ENCODE measurements at places on chromosomes 4 and X.
A peak's percentile ranks its signal among the peaks of the same experiment; 100 is the strongest.

DNA sequence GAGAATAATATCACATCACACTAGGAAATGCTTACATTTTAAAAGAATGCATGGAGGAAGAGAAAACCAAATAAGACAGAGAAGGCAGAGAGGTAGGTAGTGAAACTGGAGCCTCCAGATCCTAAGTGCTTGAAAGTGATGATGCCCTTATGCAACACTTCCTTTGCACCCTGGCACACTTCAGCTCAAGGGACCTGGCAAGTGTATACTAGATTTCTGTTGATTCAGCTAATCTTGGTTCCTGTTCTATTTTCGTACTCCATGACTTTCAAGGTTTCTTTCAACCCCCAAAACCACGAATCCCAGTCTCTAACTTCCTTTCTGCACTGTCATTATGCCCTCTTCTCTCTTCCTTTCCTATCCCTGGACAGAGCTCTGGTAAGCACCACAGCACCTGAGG is 36.9 kb upstream of the SH3KBP1 start:
- DNase-seq = no peak

GRCh38 chr4:56690393-56690792 is 9.3 kb upstream of the HOPX start:
- DNase-seq = no peak

- DNase-seq = no peak
These were observed 28.5 kb downstream of the TBCK start for GRCh38 chr4:106287353-106287969.

DNA sequence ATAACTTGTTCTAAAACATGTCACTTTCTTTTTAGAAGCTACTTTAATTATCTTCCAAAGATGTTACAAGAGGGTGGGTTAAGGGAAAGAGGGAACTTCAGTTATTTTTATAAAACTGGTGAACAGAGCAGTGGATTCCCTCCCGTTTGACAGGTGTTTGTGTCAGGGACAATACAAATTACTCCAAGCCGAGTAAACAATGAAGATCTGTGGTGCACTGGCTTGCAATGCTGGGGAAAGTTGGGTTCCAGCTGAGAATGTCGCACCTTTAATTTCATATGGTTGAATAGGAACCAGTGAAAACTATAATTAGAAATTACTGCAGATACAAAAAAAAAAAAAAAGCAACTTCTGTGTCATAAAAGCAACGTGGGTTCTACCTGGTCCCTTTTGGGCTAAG is 98.6 kb upstream of the TTC29 start:
- no peak for DNase-seq

- no peak for DNase-seq
These were observed 93.2 kb upstream of the NKX1-1 start for GRCh38 chr4:1499465-1499864.

DNA sequence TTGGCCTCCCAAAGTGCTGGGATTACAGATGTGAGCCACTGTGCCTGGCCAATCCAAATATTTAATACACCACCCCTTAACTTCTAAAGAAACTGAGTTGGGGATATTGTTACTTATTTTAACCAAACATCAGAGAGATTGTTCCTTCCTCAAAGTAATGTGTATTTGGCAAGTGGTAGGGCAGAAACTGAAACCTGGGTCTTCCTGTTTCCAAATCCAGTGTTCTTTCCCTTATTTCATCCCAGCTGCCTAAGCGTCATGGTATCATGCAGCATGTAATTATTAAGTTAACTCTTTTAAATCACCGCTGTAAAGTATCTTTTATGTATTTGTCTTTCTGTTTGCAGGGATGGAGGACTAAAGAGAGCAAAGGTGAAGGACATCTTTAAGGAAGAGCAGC is 68.4 kb downstream of the GPAT3 start:
- no peak for DNase-seq

DNA sequence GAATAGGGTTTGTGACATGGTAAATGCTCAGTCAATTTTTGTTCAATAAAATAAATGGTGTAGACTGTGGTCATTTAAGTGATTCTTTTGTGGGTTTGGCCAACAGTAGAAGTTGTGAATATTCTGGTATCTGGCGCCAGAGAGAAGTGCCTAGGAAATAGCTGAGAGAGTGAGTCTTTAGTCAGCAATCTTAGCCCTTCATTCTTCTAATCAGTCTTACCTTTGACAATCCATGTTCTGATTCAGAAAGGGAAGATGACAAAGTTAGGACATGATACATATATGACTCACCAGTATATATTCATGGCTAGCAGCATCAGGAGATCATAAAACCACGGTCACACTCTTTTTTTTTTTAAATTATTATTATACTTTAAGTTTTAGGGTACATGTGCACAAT is 141.8 kb upstream of the PCDH18 start:
- no peak for DNase-seq

DNA sequence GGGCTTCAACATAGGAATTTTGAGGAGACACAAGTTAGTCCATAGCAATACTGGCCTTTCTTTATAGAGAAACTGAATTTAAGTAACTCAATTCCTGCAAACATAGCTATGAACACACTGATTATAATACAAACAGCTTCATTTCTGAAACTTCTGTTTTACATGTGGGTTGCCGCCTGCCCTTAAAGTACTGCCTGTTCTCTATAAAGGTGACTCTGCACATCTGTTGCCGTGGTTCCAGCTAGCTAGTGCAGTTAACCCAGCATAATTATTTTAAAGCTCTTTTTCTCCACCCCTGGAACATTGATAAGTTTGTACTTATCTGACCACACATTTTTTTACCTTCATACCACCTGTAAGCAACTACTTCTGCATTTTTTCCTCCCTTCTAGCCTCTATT is 177.6 kb downstream of the NWD2 start:
- no peak for DNase-seq

DNA sequence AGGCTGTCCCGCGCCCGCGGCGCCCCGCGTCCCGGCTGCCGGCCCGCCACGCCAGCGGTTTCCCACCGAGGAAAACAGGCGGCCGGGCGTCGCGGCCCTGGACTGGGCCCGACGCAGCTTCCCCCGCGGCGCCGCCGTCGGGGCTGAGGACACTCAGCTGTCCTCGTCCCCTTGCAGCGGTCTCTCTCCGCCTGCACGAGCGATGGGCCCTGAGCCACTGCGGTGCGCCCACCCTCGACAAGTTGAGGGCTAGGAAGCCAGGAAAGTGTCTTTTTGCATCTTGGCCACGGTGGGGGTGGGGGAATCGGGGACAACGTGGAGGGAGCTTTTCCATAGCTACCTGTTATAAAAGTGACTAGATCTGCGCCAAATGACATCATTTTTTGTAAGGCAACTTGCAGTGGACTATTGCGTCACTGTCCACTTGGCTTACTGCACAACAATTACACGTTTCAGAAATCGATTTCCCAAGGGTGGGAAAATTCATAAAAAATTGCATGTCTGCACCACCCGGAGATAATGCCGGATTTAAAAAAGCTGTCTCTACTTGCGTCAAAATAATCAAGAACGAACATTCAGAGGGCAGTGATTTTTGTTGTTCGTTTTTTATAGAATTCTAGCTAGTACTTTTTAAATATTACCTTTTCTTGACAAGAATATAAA is 1.1 kb downstream of the KLHL15 start:
- DNase-seq = peak; percentile 47

- peak; percentile 24 for DNase-seq
These were observed 41.0 kb upstream of the UGT2B17 start for GRCh38 chr4:68617003-68617698.

DNA sequence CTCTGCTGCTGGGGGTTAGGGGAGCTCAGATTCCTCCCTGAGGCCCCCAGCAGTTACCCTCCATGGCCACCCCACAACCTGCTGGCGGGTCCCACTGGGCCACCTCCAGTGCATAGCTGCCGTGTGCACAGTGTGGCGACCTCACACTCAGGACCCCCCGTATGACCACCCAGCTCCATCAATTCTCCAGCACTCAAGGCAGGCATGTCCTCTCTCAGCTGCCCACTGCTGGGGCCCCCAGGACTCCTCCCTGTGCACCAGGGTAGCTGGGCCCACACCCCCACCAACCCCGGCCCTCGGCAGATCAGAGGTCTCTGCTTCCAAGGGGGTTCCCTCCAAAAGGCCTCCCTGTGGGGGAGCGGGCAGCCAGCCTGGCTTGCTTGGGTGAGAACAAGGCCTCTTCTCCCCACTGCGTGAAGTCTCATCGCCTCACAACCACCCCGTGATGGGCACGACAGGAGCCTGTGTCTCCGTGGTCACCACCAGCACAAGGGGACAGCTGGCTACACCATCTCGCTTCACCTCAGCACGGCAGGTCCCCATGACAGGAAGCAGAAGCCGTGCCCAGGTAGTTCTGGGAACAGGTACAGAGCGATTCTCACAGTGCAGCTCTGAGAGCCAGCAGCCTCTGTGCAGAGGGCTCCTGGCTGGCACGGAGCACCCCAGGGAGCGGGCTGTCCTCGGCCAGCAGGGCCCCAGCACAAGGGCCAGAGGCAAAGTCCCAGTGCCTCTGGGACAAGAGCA is 4.6 kb upstream of the HAUS3 start:
- DNase-seq = peak; percentile 0

GRCh38 chr4:139028191-139028661 is 12.6 kb downstream of the NOCT start:
- DNase-seq = no peak

DNA sequence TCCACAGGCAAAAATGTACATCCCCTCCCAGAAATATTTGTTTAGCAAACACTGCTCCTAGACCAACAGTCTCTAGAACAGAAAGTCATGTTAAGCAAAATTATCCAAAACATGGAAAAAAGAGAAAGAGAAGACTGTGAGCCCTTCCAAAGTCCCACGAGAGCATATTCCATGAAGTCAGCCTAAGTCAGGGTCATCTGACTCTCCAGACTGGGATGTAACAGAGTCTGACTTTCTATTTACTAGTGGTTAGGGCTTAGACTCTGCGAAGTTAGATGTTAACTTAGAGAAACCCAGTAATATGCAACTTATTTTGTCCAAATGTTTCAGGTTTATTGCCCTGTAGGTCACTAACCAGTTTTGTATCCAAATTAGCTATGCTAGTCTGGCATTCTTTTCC is 102.3 kb downstream of the MID1 start:
- no peak for DNase-seq

DNA sequence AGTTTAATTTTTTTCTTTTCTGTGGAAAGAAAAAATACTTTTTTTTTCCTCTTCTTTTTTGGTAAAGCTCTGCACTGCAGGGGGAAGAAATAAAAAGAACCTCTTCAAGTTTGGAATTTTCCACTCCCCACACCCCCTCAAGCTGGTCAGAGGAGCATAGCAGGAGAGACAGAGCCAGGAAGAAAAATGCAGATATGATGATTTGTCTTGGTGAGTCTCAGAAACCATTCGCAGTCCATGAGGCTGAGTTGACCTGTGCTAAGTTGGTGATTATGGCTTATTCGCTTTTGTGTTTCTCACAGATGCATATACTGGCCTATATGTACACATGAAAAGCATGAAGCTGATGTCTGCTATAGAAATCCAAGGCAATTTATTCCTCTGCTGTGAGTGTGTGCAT is 205.9 kb downstream of the LDB2 start:
- DNase-seq = no peak

GRCh38 chr4:81427344-81427821 is 44.3 kb downstream of the RASGEF1B start:
- DNase-seq = no peak

DNA sequence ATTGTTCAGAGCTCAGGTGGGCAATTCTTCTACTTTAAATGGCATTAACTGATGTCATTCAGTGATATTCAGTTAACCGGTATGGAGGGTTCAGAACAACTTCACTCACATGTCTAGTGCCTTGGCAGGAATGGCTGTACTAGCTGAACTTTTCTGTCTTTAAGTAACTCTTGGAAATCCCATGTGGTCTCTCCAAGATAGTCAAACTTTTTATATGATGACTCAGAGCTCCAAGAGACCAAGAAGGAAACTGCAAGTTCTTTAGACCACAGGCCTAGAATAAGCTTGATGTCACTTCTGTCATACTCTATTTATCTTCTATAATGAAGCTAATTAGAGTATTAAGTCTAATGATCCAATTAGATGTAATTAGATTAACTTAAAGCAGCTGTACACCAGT is 24.9 kb downstream of the LHFPL1 start:
- no peak for DNase-seq

GRCh38 chr4:88600176-88600838 is 8.0 kb downstream of the HERC3 start:
- no peak for DNase-seq

DNA sequence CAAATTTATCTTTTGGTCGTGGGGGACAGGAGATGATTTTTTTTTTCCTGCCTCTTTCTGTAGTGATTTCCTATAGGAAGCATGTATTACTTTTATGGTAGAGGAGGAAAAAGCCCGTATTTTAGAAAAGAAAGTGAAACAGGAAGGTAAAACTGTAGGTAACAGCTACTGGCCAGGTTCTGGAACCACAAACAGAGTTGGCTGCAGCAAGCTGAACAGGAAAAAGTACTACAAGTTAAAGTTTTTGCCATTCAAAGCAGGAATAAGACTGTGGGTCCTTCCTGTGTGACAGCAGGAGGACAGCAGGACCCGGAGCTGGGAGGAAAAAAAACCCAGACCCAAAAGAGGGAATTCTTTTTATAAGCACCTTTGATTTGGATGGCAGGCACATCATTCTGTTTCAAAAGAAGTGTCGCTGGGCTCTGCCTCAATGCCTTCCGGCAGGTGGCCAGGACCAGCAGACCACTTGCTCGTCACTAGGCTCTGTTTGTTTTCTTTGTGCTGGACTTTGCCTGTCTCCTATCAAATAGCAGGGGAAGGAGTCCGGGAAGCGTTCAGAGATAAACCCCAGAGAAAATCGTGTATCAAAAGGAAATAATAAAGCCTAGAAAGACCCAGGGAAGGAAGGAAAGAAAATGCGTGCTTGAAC is 277.9 kb downstream of the ADGRA3 start:
- no peak for DNase-seq

Measured in GM12865 (cell line).